ENCODE measurements at places on chromosomes 1 and 21.
A peak's percentile ranks its signal among the peaks of the same experiment; 100 is the strongest.

GRCh38 chr1:34867415-34867814 is 7.9 kb upstream of the SMIM12 start:
- DNase-seq: no peak

- DNase-seq: no peak
Observed at GRCh38 chr1:113217447-113218208, 144.6 kb downstream of the LRIG2 start.

- DNase-seq: no peak
Observed at GRCh38 chr1:219993554-219994433, 52.5 kb downstream of the EPRS1 start.

- DNase-seq: no peak
Observed at GRCh38 chr1:241828463-241829021, 19.5 kb upstream of the EXO1 start.

- DNase-seq: no peak
Observed at GRCh38 chr1:56573311-56573710, 6.1 kb downstream of the PLPP3 start.

DNA sequence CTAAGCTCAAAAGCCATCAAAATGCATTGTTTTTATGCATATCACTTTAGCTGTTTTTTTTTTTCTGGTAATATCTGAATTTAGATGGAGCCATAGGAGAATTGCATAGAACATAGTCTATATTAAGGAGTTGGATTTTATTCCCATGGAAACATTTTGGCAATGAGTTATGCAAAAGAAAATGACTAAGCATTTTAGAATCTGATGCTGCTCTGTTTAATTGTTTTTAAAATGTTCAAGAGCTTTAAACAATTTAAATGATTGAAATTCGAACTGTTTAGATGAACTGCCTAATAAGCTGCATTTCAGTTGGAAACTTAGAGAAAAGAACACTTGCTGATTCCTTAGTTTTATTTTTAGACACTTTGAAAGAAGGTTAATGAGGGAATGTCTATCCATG is 1531.5 kb upstream of the B3GALT2 start:
- DNase-seq: no peak

DNA sequence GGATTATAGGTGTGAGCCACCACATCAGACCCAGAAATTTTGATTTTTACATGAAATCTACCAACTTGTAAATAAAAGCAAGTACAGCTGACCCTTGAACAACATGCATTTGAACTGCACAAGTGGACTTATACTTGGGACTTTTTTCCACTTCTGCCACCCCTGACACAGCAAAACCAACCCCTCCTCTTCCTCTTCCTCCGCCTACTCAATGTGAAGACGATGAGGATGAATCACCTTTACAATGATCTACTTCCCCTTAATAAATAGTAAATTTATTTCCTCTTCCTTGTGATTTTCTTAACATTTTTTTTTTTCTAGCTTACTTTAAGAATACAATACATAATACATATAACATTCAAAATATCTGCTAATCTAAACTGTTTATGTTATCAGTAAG is 17.5 kb upstream of the YRDC start:
- no peak for DNase-seq

DNA sequence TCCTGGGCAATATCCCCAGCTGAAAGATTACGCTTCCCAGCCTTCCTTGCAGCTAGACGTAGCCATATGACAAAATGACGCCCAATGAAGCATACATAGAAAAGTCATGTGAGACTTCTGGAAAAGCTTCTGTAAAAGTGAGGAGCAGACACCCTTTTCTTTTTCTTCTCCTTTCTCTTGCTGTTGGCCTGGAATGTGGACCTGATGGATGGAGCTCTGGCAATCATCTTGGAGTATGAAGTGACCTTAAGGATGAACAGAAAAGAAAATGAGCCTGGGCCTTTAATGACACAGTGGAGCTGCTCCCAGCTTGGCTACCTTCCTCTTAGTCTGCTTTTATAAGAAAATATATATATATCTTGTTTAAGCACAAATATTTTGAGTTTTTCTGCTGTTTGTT is 24.8 kb downstream of the BATF3 start:
- no peak for DNase-seq

GRCh38 chr21:29429218-29429617 is 130.5 kb downstream of the BACH1 start:
- no peak for DNase-seq

DNA sequence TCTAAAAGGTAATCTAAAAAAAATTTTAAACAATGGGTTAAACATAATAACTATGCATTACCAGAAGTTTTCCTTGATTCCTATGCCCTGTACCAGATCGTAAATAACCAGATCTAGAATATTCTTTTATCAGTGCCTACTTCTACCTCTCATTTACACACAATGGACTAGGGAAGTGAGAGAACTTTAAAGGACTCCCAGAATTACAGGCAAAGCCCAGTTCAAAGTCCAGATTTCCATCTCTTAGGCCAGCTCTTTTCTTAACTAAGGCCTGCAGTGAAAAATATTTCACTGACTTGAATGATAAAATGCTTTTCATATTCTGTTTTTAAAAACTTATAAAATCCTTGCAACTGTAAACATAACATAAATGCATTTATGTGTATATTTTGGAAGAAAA is 32.6 kb downstream of the ESRRG start:
- DNase-seq: no peak

DNA sequence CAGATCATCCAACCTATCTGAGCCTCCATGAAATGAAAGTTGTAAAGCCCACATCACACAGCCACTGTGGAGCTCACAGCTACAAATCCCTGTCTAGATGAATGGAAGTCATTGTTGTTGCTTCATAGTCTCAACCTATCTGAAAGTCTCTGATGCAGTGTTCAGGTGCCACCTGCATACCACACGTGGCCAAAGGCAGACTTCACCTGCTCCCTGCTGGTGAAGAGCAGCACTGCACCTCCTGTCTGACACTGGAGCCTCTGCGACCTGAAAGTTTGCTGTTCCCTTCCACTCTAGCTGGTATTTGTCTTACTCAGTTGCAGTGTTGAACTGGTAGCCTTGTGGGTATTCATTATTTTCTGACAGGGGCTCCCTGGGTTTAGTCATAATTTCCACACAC is 18.4 kb downstream of the LORICRIN start:
- peak; percentile 35 for DNase-seq

GRCh38 chr1:157439302-157439954 is 112.9 kb downstream of the FCRL5 start:
- no peak for DNase-seq

GRCh38 chr1:182389619-182390047 is 2.0 kb downstream of the GLUL start:
- peak; percentile 50 for DNase-seq

DNA sequence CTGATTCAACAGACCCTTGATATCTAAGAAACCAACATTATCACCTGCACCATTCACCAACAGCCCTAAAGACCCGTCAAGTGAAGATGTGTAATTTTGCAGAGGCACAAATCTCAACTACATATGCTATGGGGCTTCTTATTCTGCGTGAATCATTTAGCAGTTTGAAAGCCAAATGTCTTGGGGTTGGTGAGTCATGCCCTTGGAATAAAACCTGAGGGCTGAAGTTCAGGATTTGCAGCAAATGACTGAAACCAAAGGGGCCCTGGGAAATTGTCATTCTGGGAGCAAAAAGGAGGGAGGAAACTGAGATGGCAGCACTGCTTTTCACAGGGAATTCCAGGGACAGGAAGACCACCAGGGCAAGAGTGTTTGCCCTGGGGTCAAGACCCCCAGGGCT is 79.2 kb upstream of the TNR start:
- DNase-seq: no peak

- DNase-seq: no peak
Observed at GRCh38 chr1:201990427-201990826, 8.0 kb downstream of the RNPEP start.

GRCh38 chr1:107450899-107451664 is 310.2 kb downstream of the NTNG1 start:
- DNase-seq: no peak

DNA sequence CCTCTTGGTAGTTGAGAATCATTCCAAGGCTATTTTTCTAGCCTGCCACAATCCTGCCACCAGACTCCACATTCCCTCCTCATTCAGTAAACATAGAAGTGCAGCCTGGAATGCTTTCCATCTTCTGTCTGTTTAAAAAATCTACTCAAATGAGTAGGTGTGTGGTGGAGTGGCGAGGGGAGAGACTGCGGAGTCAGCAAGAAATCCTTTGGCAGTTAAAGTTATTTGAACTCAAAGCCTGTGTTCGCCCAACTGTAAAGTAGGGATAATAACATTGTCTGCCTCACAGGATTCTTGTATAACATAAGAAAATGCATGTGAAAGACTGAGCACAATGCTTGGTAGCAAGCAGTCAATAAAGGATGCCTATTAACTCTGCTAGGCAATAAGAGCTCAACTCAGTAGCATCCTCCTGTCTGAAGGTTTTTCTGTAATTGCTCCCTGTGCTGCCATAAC is 22.2 kb upstream of the DPT start:
- DNase-seq: no peak

DNA sequence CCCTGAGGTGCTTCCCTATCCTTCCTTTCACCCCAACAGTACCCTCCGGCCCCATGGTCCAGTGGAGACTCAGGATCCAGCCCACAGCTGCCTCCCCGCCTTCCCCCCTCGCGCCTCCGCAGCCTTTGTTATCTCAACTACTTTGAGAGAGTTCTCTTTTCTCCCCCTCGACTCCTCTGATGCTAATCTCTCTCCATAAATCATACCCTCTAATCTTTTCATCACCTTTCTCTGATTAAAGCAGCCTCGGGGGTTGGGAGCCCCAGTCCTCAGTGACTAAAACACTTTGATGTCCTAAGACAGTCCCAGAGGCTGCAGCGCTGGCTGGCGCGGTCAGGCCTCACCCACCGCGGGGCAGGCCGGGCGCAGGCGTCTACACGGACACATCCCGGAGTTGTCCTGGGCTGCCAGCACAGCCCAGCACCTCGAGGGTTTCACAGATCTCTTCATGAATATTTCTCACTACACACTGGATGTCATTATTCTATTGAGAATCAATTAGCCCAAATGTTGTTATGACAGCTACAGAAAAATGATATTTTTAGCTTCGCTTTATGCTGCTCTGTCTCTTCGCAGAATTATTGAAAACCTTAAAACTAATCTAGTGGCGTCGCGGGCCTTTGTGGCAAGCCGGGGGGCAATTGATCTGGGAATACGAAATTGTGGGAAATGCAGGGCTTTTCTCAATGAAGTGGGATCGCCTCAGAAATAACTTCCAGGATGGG is 289.5 kb downstream of the RRAGC start:
- no peak for DNase-seq

GRCh38 chr1:165949335-165950130 is 122.1 kb downstream of the UCK2 start:
- DNase-seq: peak; percentile 6

- DNase-seq: no peak
Observed at GRCh38 chr1:150168960-150169601, 19.4 kb downstream of the PLEKHO1 start.

GRCh38 chr1:81144240-81144825 is 656.4 kb upstream of the ADGRL2 start:
- no peak for DNase-seq

Measured in T-helper 2 cell (primary cell).